Muscle of leg (tissue), 16 donors: ENCODE measurements at places on chromosomes 2 and 18. TPM values are rescaled to one million over a fixed set of nuclear protein-coding genes. Genes with fewer than 3 reads are reported as not detected.

DNA sequence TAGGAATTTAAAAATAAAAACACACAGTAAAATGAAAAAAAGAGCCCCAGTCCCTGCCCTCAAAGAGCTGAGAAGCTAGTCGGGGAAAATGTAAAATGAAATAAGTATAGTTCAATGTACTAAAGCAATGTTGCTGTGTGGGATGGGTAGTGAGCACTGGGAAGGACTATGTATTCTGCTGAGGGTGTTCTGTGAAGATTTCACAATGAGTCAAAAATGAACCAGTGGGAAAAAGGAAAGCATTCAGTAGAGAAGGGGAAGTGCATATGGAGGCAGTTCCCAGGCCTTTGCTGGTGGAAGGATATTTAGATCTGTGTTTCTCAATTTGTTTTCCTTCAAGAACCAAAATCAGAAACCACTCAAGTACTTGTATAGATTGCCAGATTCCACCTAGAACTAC lies 1094.7 kb upstream of the KLHL29 start:
- H3K27ac ChIP-seq = no peak overlapping the region
- no peaks in the 10 kb centered on the region for H3K27me3 ChIP-seq
- H3K36me3 ChIP-seq = no peaks in the 10 kb centered on the region

DNA sequence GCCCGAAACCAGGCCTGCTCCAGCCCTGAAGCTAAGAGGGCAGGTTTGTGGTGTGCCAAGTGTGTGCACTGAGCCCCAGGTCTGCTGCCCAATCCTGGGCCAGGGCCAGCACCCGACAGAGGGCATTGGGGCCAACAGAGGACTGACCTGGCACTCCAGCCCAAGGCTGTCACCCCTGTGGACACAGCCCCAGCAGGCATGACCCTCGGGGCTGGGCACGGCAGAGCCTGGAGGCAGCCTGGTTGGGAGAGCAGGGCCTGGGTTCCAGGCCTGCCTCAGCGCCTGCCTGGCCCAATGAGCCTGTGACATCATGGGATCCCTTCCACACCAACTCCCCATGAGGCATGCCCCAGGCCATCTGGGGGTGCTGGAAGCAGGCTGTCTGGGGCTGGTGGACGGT lies 10.8 kb upstream of the SNED1 start:
- H3K4me3 ChIP-seq = no peak overlapping the region
- H3K36me3 ChIP-seq = no peaks in the 10 kb centered on the region
- peaks cover 43% of the 10 kb centered on the region for H3K4me1 ChIP-seq
- H3K27me3 ChIP-seq = peaks cover 31% of the 10 kb centered on the region

The APCDD1 gene
- total RNA-seq = 6.3 TPM

The SERPINB10 gene
- 0.04 TPM for total RNA-seq

DNA sequence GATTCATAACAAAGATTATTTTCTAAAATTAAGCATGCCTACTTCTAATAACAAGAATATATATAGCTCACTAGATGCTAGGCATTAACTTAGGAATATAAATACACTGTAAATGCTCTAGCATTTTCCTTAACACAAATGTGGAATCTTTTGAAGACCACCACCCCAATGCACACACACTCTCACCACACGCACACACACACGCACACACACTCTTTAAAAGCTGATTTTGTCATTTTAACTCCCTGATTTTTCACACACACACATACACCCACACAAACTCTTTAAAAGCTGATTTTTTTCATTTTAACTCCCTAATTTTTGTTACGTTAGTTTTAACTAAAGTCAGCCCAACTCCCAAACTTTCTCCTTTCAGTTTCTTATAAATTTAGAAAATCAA lies 3.0 kb downstream of the COL5A2 start:
- peak overlapping the region; percentile 97 for H3K27ac ChIP-seq
- peak overlapping the region; percentile 78 for H3K4me3 ChIP-seq
- H3K4me1 ChIP-seq = peaks cover 10% of the 10 kb centered on the region
- H3K36me3 ChIP-seq = no peaks in the 10 kb centered on the region

The C2orf15 gene
- 0.04 TPM for total RNA-seq

The COL4A3 gene
- under 0.01 TPM for total RNA-seq

DNA sequence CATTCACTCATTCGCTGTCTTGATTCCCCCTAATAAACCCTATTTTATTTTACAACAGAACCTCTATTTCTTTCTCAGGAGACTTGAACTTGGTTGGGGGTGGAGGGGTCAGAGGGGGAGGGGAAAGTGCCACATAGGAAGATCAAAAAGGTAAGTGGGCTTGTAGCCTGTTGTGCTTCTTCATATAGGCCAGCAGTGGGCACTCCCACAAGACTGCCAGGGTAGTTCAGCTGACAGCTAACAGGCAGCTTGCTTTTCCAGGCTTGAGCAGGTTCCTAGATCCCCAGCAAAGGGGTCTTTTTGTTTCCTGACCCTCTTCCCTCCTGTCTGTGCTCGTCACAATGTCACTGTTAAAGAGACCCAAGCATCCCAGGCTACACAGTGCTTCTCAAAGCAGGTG lies 829 bp upstream of the KIAA2012 start:
- no peaks in the 10 kb centered on the region for H3K36me3 ChIP-seq
- DNase-seq = no peak
- no peaks in the 10 kb centered on the region for H3K27me3 ChIP-seq
- no peak overlapping the region for H3K4me3 ChIP-seq

The GAREM2 gene
- total RNA-seq = 2.5 TPM

The TIMM21 gene
- 37.9 TPM for total RNA-seq

- no peak overlapping the region for H3K27ac ChIP-seq
- H3K4me3 ChIP-seq = no peak overlapping the region
- no peak for DNase-seq
- no peaks in the 10 kb centered on the region for H3K27me3 ChIP-seq
Observed at GRCh38 chr18:9233771-9234440, 97.3 kb downstream of the ANKRD12 start.

The CTAGE1 gene
- total RNA-seq = not detected

The EVA1A gene
- total RNA-seq = 6.9 TPM

- peaks cover 4% of the 10 kb centered on the region for H3K4me1 ChIP-seq
- no peak for DNase-seq
- no peak overlapping the region for H3K27ac ChIP-seq
- H3K36me3 ChIP-seq = no peaks in the 10 kb centered on the region
Observed at GRCh38 chr2:109222825-109223471, 93.9 kb downstream of the SH3RF3 start.

DNA sequence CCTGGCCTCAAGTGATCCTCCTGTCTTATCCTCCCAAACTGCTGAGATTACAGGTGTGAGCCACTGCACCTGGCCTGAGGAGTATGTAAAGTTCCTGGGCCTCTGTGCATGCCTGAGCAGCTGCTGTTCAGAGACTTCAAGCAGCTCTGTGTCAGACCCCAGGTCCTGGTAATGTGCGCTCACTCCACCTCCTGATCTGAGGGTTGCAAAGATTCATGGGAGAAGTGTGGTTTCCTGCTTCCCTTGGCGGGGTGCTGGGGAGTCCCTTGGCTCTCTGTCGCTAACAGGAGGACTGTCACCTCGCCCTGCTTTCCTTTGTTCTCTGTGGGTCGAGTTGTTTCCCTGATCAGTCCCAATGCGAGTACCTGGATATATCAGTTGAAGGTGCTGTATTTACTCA lies 8.6 kb upstream of the IL36A start:
- no peak overlapping the region for H3K4me3 ChIP-seq
- DNase-seq = no peak
- H3K27me3 ChIP-seq = peaks cover 2% of the 10 kb centered on the region
- no peaks in the 10 kb centered on the region for H3K4me1 ChIP-seq
- no peaks in the 10 kb centered on the region for H3K36me3 ChIP-seq

The LRP1B gene
- 0.84 TPM for total RNA-seq

- no peak for DNase-seq
- H3K4me3 ChIP-seq = no peak overlapping the region
- no peak overlapping the region for H3K27ac ChIP-seq
- no peaks in the 10 kb centered on the region for H3K4me1 ChIP-seq
- H3K27me3 ChIP-seq = no peaks in the 10 kb centered on the region
Observed at GRCh38 chr2:131153529-131153928, 48.4 kb downstream of the PLEKHB2 start.

DNA sequence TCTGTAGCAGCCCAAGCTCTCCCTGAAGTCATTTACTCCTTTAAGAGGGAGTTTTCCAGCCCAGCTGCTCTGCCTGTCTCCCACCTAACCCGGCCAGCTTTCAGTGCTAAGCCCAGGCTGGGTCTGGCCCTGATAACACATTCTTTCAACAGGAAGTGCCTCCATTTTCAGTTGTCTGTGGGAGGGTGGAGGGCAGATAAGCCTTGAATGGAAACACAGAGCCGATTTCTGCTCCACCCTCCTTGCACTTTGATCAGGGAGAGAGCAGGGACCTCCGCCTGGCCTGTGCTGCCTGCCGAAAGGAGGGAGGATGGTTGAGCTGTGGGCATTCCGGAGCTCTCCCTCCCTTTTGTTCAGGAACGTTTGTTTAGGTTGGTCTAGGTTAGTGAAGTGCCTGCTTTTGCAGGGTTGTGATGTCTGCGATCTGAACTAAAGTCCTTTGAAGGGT lies 24.8 kb downstream of the GATA6 start:
- no peak for DNase-seq
- H3K36me3 ChIP-seq = no peaks in the 10 kb centered on the region
- H3K4me3 ChIP-seq = no peak overlapping the region
- H3K27ac ChIP-seq = no peak overlapping the region

DNA sequence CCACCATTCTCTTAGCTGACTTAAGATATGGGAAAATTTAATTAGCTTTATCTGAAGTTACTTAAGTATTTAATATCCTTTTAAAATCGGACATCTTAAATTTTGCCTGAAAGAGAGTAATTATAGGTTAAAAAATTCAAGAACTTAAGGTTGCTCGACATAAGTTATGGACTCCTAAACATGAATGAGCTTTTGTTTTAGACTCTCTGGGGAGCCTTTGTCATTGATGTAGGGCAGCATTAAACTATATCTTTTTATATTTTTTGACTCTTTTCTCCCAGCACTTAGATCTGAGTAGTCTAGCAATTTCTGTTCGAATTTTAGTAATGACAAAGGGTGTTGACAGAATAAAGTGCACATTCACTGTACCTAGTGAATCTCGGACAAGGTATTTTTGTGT lies 4.7 kb downstream of the PHLPP1 start:
- H3K4me3 ChIP-seq = no peak overlapping the region
- no peak overlapping the region for H3K27ac ChIP-seq
- H3K36me3 ChIP-seq = no peaks in the 10 kb centered on the region
- H3K4me1 ChIP-seq = peaks cover 2% of the 10 kb centered on the region
- no peaks in the 10 kb centered on the region for H3K27me3 ChIP-seq

The CHRND gene
- 83.7 TPM for total RNA-seq

The GAL3ST2 gene
- 0.09 TPM for total RNA-seq

The NMUR1 gene
- total RNA-seq = 0.18 TPM

DNA sequence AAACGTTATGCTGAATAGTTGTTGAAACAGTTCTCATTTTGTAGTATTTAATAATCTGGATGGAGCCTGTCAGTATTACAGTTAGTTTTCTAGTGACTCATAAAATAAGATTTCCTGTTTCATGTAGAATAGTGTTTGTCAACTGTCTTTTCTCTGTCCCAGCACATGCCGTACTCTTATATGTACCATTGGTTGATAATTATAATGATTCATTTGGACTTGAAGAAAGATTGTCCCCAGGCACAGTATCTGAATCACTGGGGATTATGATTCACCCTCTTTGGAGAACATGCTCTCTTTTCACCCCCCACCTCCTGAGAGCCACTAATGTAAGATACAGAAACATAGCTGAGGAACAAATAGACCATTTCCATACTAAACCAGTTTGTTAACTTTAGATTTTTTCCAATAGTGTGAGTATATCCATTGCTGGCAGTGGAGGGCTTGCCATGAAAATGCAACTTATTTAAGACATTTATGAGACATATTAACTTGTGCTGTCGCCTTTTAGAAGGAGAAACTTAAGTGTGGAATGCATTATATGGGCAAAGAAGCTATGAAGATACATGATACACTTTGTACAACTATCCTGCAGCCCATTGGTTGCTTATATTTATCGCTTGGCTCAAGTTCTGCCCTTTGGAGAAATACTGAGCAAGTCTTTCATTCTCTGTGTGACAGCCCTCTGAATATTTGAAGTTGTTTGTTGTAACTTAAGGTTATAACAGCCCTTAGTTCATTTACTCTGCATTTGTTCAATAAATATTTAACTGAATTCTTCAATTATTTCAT lies 12.4 kb downstream of the COPS8 start:
- H3K27me3 ChIP-seq = no peaks in the 10 kb centered on the region
- peaks cover 40% of the 10 kb centered on the region for H3K36me3 ChIP-seq
- H3K4me1 ChIP-seq = no peaks in the 10 kb centered on the region
- no peak overlapping the region for H3K27ac ChIP-seq
- DNase-seq = no peak
- H3K4me3 ChIP-seq = no peak overlapping the region

GRCh38 chr2:200317975-200318374 lies 11.5 kb downstream of the SPATS2L start:
- H3K4me1 ChIP-seq = peaks cover 27% of the 10 kb centered on the region
- H3K4me3 ChIP-seq = no peak overlapping the region
- no peaks in the 10 kb centered on the region for H3K27me3 ChIP-seq
- H3K27ac ChIP-seq = peak overlapping the region; percentile 18

GRCh38 chr18:37499044-37499443 lies 66.6 kb downstream of the CELF4 start:
- no peaks in the 10 kb centered on the region for H3K36me3 ChIP-seq
- no peak overlapping the region for H3K27ac ChIP-seq
- no peaks in the 10 kb centered on the region for H3K27me3 ChIP-seq
- H3K4me1 ChIP-seq = peaks cover 19% of the 10 kb centered on the region

DNA sequence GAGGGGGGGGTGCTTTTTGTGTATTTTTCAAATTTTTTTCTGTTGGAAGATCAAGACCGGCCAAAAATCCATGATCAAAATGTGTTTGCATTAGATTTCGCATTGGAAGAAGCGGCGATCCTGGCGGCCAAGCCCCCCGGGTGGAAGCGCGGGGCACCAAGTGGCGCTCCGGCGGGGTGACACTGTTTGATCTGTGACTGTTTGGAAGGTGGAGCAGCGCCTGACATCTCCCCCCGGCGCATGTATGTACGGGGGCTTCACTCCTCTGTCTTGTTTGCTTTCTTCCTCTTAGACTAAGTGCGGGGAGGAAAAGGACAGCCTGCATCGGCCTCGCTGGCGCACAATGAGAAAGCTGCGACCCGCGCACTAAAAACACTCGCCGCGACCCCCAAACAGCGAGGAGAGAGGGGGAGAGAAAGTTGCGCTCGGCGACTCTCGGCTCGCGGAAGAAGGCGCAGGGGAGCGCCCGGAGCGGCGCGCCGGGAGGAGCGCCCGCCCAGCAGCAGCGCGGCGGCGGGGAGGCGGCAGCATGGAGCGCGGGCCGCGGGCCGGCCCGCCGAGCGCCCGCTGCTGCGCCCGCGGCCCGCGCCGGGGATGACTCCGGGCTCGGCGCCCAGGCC lies 515 bp downstream of the TSHZ1 start:
- H3K27ac ChIP-seq = peak overlapping the region; percentile 98
- H3K36me3 ChIP-seq = peaks cover 2% of the 10 kb centered on the region
- peak overlapping the region; percentile 95 for H3K4me3 ChIP-seq
